Stimulated activated CD8-positive, alpha-beta memory T cell treated with anti-CD3 and anti-CD28 coated beads, Interleukin-2, amount 100 ng/mL, for 48 hours (primary cell): ENCODE measurements at places on chromosomes 4 and X.
A peak's percentile ranks its signal among the peaks of the same experiment; 100 is the strongest.

DNA sequence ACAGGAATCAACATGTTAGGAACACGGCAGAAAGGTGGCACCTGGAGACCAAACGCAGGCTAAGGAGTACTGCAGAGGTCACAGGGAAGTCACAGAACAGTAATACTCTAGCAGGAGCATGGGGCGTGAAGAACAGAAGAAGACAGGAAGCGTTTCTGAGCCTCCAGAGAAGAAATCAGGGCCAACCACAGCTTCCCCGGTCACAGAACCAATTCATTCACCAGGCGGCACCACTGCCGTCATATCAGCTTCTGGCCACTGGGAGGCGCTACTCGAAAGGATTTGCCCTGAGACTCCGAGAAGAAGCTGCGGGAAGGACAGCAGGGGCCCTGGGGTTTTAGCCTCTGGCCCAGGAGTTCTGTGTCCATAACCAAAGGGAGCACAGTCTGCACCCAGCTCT lies 78.0 kb upstream of the DRD5 start:
- DNase-seq, result peak; percentile 59

GRCh38 chrX:104391906-104392305 lies 137.2 kb upstream of the ESX1 start:
- no peak for DNase-seq

DNA sequence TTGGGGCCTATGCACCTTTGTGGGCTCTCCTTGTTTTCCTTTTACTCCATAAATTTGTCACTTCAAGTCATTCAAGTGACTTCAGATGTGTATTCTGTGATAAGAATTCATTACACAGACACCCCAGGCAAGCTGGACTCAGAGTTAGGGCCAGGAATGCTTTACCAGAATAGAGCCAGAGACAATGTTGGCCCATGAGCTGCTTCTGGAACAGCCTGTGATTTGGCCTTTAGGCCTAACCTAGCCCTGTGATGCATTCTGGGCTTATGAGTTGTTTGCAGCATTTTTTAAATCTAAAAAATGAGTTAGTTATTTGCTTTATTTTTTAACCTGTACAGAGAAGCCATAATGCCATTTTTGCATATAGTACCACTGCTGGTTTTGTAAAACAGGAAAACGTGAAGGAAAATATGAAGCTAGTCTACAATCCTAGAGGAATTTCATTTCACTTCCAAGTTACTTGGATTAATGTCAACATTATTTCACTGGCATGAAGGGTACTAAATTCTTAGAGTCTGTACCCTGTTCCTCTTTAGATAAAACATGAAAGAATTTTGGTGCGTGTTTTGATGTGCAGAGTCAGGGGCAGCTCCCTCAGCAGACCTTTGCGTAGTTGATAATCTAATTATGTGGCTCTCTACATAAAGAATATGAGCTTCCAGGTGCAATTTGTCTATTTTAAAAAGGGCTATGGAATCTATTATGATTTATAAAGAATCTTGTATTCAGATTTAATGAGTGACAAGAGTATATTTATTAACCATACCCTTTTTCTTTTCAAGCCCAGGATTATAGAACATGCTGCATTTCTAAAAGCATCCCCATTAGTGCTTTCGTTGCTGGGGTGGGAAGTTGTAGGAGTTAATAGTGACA lies 84.7 kb downstream of the ARHGAP10 start:
- DNase-seq, result no peak

GRCh38 chrX:9055354-9055753 lies 21.4 kb upstream of the FAM9B start:
- no peak for DNase-seq

DNA sequence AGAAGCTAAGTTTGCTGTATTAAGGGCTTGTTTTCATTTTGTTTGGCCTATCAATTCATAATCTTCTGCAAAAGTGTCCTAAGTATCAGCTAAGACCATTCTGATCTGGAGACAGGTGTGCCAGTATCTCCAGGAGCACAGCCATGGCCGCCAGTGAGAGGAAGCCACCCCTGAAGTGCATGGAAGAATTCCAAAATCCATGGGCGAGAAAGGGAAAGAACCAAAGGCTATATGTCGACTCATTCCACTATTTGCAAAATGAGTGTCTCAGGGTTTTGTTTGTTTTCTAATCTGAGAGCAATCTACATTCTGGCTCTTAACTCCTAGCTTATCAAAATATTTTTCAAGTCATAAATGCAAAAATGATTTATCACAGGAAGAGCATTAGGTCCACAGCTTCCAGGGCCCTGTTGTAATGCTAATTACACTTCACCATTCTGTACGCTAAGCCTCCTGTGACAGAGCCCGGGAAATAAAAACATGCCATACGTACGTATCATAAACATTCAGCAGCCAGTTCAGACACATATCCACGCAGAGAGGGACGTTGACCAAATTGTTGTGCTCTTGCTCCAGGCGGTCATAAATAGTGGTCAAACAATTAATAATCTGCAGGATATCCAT lies 137.3 kb upstream of the FTHL17 start:
- DNase-seq, result no peak

DNA sequence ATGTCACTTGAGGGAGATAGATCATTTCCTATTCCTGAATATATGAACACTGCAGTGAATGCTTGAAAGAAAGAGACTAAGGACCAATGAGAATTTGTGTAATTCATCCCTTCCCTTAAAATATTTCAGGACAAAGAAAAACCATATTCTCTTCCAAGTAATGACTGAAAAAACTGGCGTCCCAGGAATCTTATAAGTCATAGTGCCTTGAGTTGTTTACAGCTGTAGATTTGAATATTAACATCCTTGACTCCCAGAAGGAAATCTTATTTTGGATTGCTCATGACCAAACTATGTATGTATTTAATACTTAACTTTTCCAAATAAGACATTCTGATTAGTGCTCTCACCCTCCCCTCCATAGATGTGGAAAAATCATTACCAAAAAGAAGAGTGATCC lies 55.5 kb downstream of the CLDN22 start:
- no peak for DNase-seq

DNA sequence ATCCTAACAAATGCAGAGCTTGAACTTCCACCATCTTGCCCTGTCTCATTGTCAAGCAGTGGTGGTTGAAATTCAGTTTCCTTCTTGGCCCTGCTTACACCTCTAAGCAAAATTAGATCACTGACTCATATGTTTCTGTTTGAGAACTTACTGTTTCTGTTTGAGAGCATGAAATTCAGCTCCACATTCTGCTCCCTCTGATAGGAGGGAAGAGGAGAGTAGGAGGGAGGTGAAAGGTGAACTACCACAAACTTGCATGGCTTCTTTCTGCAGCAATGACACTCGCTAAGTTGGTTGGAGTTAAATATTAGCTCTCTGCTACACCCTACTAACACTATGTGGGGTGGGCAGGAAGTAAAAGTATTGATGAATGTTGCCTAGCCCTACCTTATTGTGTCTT lies 117.8 kb upstream of the EDA2R start:
- no peak for DNase-seq

DNA sequence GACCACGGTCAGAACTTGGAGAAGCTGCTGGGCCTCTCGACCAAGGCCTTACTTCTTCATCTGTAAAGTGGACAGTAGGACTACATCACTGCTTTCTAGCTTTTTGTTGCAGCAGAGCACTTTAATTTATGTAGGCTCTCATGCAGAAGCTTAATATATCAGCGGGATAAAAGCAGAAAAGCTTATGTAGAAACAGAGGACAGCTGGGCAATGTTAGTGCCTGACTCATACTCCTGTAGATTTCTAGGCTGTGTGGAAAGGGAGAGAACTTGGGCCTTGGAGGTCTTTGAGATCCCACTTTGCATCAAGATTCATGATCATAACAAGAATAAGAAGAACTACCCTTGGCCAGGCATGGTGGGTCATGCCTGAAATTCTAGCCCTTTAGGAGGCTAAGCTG lies 91.2 kb downstream of the ARHGAP10 start:
- no peak for DNase-seq

GRCh38 chrX:65695849-65696449 lies 28.5 kb downstream of the MSN start:
- DNase-seq, result no peak

GRCh38 chr4:151297170-151297569 lies 20.2 kb downstream of the PRSS48 start:
- DNase-seq, result no peak

GRCh38 chr4:139245590-139245989 lies 34.4 kb downstream of the MGARP start:
- no peak for DNase-seq

- no peak for DNase-seq
Observed at GRCh38 chrX:1384658-1385252, 7.2 kb downstream of the SLC25A6 start.

DNA sequence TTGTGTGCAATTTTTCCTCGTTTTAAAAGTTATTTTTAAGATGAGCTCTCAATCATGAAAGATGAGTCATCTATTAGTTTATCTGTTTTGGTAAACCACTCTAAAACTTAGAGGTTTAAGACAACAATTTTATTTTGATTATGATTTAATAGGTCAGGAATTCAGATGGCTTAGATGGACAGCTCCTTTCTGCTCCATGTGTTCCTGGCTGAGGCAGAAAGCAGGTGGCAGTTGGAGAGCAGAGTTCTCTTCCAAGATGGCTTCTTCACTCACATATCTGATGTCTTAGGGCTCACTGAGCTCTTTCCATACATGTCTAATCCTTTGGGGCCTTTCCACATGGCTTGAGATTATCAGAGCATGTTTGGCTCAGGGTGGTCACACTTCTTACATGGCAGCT lies 48.3 kb upstream of the GRPR start:
- DNase-seq, result no peak

DNA sequence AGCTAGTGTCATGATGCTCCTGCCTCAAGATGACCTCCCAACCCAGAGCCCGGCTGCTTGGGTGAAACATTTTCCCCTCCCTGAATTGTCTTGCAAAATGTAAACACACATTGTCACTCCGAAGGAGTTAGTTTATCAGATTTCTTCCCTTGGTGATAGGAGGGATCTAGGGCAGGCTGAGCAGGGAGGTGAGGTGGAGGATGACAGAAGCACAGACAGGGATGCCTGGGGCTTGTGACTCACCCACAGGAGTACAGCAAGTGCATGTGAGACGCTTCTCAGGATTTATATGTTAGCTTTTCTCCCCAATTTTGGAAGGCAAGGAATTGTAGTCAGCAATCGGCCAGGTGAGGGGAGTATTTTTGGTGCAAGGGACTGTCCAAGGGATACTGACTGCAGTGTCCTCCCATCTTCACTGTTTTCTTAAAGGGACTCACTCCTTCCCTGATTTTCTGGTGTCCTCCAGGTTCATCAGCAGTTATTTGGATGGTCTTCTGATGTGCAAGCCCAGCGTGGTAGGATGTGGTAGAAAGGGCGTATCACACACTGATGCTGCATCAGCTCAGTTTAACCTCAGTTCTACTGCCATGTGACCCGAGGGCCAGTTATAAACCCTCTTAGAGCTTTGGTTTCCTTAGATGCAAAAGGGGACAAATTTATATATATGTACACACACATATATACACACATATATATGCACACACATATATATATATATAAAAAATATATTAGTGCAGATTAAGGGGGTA lies 46.2 kb upstream of the IGFBP7 start:
- DNase-seq, result no peak

GRCh38 chrX:153763989-153764755 lies at the start of gene PLXNB3:
PLXNB3 (plus strand) TSS chrX:153764249; CDS start chrX:153765536, 1,287 bp downstream.
- DNase-seq, result peak; percentile 66

GRCh38 chr4:81452452-81453006 lies 19.2 kb downstream of the RASGEF1B start:
- DNase-seq, result no peak

DNA sequence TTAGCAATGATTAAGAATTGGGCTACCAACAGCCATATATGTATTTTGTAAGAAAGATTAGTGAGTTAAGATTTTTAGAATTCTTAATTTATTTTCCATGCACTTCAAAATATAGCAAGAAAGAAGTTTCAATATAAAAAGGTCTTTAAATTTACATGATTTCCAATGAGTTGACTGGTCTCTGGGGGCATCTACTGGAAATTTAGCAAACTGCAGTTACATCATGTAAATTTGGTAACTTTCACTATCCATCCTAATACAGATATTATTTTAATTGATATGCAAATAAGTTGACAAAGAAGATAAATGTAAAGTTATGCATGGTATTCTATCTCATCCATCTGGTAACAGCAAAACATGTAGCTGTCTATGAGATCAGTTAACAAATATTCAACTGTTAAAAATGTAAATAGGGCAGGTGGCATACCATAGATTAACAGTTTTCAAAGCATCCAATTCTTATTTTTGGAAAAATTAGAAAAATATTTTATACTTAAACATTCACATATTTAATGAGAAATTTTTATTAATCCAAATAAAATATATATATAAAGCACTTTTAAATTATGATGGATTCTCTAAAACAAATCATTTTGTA lies 29.1 kb downstream of the TTC29 start:
- no peak for DNase-seq
